ENCODE measurements at places on chromosomes 7 and 10. TPM values are rescaled to one million over a fixed set of nuclear protein-coding genes. Genes with fewer than 3 reads are reported as not detected.

DNA sequence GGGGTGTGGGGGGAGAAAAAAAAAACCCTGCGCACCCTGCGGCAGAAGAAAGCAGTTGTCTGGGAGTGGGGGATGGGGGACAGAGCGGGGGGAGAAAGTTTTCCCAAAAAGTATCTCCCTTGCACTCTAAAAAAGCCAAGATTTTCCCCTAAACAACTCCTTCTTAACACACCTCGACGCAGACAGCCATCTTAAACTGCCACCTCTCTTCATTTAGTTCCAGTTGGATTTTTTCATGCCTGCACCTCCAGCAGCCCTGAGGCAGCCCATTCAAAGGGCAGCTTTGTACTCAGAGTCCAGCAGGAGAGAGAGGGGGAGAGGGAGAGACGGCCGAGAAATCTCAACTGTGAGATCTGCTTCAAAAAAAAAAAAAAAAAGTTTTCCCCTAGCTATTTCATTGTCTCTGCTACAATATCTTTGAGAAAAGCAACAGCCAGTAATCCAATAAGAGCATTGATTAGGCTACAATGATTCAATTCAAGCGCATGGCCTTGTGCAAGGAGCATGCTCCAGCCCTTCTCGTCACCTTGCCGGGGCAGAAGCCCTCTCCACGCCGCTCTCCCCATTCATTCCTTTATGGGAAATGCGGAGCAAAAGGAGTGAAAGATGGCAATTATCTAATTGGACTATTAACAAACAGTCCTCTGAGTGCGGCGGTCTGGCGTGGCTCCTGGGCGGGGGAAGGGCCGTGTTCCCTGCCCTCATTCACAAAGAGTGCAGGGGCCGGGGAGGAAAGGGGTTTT lies 939 bp upstream of the VAX1 start:
- DNase-seq: no peak

- DNase-seq: no peak
Measured at GRCh38 chr10:28291881-28292297, 11.0 kb downstream of the MPP7 start.

GRCh38 chr7:27689591-27690164 lies 27.0 kb upstream of the HIBADH start:
- DNase-seq: peak; percentile 60

- DNase-seq: no peak
Measured at GRCh38 chr7:12239806-12240205, 28.7 kb downstream of the TMEM106B start.

- no peak for DNase-seq
Measured at GRCh38 chr10:93039721-93040120, 20.9 kb upstream of the CYP26C1 start.

DNA sequence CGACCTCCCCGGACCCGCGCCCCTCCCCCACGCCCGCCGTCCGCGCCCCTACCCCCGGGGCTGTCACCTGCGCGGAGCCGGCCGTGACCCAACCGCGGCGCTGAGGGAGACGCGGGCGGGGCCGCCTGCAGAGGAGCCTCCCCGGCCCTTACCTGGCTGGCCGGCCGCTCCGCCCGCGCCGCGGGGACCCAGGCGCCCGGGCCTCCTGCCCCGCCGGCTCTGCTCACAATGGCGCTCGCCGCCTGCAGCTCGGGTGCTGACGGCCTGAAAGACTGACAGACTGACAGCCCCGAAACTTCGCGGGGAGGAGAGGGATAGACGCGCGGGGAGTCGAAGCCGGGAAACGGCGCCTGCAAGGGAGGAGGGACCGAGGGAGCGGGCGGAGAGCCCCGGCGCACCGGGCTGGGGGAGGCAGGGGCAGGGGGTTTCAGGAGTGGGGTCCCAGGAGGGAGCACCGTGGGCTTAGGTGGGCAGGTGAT lies 393 bp downstream of the ZNF467 start:
- DNase-seq: peak; percentile 13

GRCh38 chr10:104080762-104081161 lies 4.9 kb downstream of the COL17A1 start:
- peak; percentile 73 for DNase-seq

DNA sequence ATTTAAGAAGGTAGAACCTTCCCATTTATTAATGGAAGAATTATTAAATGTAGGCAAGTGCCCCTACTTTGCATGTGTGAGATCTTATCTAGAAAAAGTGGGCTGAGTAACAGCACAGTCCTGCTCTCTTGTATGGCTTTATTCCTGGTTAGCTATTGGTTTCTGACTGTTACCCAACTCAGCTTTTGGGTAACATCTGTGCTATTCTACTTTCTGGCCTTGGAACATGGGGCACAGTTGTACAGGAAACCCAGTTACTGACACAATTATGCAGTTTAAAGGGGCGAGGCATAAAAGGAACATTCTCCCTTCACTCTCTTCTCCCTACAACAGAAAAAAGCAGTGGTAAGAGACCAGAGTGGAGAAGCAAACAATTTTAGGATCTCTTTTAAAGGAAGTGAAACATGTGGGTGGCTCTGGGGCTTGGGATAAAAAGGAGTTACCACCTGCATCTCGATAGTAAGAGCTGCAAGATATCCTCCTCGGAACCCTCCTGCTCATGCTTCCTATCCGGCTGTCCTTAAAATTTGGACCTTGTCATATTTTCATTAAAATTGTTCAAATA lies 16.0 kb downstream of the NUDT5 start:
- no peak for DNase-seq

- DNase-seq: no peak
Measured at GRCh38 chr10:35353805-35354204, 17.5 kb downstream of the CCNY start.

DNA sequence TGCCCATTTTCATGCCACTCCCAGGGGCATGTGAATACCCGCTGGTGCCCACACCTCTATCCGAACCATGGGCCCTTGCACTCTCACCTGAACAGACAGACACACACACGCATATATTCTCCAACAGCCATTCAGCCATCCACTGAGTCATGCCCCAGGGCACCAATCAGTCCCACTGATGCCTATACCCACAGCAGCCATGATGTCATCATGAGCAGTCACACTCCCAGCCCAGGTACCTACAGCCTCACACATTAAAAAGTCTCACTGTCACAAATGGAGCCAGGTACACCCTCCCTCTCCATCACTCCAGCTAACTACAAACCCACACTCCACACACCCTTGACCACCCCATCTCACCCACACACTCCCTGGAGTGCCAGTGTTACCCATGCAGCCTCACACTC lies 12.2 kb downstream of the VSIR start:
- no peak for DNase-seq

DNA sequence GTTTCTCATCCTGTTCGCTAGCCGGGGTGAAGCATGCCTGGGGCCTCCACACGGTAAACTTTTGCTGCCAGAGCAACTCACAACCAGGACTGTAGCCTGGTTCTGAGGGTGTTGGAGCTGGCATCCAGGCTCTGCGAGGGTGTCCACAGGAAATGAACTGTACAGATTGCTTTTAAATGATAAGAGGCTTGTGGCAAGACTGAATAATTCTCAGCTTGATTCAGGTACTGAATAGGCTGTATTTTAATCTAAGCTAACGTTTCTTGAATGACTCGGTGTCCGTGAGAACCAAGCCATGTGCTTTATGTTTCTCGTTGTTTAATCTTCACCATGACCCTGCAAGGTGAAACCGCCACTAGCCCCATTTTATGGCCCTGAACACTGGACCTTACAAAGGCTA lies 49.3 kb downstream of the EEPD1 start:
- peak; percentile 54 for DNase-seq

DNA sequence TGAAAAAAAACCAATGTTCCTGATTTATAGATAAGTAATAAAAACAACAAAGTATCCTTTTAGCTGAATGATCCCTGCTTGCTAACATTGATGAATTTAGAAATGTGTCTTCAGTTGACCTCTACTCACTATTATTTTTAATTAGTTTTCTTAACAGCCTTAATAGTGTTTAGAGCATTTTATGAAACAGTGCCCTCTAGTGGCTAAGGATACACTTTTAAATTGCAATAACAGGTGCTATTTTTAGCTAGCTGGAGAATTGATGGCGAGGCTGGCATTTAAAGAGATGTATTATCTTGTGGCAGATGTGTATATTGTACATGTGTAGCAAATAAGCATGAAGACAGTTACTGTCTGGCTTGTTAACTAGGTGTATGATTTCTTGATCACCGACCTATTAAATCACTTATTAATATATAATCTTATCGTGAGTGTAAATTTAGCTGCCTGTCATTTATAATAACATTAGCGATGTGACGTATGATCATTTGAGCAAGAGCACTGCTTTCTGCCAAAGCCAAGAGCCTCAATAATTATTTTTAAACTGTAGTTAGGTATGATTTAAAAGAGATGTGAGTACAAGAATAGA lies 451.9 kb downstream of the DPP6 start:
- peak; percentile 49 for DNase-seq

DNA sequence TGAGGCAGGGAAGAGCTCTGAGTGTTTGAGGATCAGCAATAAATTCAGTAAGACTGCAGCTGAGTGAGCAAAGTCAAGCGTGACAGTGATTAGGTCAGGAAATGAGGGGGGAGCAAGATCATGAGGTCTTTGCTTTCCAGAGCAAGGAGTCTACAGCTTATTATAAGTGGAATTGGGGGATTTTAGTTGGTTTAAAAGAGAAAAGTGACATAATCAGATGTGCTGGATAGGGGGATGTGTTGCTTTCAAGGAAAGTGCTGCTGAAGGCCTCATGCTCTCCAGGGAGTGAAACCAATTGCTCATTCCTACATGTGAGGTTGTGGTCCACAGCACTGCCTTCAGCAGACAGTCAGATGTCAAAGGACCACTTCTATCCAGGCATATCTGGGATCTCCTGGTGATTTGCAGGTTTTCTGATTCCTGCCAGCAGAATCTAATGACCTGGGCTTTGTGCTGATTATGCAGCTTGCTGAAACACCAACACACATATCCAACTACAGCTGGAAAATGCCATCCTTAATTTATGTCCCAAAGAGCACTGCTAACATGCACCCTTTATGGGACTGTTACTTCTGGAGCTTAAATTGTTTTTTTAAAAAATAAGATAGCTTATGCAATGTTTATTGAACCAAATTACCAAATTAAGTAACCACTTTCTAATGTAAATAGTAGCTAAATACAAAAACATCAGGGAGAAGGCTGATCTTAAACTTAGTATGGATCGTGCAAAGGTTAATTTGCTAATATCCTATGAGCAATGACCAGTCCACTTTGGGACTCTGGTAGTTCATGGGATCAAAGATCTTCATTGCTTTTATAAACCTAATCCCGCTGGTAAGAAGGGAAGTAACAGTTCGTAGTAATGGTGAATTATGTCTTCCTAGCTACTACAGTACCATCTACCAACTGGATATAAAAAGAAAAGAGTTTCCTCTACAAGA lies 607.6 kb downstream of the KCNMA1 start:
- DNase-seq: peak; percentile 20

- no peak for DNase-seq
Measured at GRCh38 chr10:132321726-132322125, 10.3 kb upstream of the LRRC27 start.

- peak; percentile 74 for DNase-seq
Measured at GRCh38 chr10:77104459-77104980, 533.1 kb downstream of the KCNMA1 start.

- no peak for DNase-seq
Measured at GRCh38 chr7:92845736-92846135, 9.4 kb upstream of the CDK6 start.

- no peak for DNase-seq
Measured at GRCh38 chr7:28128608-28129007, 52.0 kb downstream of the JAZF1 start.

DNA sequence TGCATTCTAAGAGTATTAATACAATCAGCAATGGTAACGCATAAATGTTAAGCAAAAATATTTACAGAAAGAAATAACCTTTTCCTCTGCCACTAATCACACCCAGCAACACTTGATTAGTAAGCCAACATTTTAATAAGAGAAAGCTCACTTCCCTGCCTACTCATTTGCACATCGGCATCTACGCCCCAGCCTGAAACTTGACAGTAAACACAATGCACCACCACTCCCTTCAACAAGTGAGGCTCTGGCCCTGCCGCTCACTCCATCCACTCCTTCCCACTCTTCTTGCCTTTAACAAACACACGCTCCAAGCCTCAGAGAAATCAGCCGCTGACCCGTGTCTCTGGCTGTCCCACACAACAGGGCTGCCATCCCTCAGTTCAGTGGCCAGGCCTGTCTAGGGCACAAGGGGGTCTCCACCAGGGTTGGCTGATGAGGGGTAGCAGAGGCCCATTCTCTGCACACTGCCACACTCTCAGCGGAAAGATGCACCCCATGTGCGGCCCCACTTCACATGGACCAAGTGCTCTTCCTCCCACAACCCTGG lies 54.6 kb downstream of the CTBP2 start:
- no peak for DNase-seq

DNA sequence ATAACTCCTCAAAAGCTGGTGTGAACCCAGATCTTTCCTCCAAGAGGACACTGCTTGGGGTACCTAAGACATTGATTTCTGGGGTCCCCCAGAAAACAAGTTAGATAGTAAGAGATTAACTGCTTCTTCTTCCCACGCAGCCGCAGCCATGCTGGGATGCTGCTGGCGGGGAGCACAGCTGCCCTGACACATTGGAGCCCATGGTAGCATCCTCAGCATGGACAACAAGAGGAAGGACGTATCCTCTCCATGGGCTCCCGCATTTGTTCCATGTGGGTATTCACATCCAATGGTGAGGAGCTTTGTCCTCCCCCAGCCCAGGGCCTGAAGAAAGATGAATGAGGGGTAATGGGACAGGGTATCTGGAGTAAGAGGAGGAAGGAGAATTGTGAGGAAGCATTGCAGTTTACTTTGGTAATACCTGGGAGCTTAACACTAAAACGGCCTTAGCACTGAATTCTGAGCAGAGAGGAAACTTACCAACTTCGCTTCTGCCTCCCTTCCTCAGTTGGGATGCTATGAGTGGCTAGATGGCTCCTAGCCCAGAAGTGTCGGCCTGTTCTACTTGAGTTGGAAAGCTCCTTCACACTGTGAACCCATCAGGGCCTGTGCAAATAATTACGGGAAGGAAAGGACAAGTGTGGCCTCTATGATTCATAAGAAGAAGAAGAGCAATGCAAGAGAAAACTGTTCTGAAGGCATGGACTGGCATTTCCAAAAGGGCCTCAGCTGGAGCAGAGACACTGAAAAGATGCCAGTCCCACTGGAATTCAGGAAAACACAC lies 43.9 kb downstream of the C10orf120 start:
- no peak for DNase-seq

DNA sequence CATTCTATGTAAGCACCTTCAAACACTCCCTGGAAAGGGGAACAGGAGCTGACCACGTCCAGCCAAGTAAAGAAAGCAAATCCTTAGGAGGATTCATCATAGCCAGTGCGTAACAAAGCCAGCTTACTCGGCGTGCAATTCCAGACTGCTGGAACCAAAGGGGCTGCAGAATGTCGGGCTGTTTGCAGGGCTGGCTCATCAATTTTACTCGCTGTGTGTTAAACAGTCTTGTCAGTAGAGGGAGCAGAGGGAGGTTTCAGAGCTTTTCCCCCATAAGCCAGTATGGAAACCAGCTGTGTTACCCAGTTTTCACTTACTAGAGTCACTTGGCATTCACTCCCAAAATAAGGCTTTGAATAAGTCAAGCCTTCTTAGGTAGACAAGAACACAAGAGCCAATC lies 127.1 kb downstream of the KMT2E start:
- peak; percentile 47 for DNase-seq

Gene FAM180A
- total RNA-seq: not detected

Gene ZNF488
- under 0.01 TPM for total RNA-seq

Gene AASS
- total RNA-seq: 15.9 TPM

Gene CPN1
- not detected for total RNA-seq

Gene CDC14C
- not detected for total RNA-seq

Gene TMEM229A
- not detected for total RNA-seq

Gene SPDYE2
- not detected for total RNA-seq

Gene TLL2
- under 0.01 TPM for total RNA-seq

Gene MPP7
- total RNA-seq: 21.6 TPM

Gene EEPD1
- total RNA-seq: 0.65 TPM

Gene ERVW-1
- not detected for total RNA-seq

Gene HOGA1
- total RNA-seq: under 0.01 TPM

Measured in lung microvascular endothelial cell (primary cell).